Mononuclear cell (primary cell): ENCODE measurements at places on chromosomes 4 and X. TPM values are rescaled to one million over a fixed set of nuclear protein-coding genes. Genes with fewer than 3 reads are reported as not detected.

The MID1 gene
- under 0.01 TPM for total RNA-seq

The TLR2 gene
- 155 TPM for total RNA-seq

The FATE1 gene
- total RNA-seq = not detected

The EBP gene
- 27.6 TPM for total RNA-seq

The GLOD5 gene
- not detected for total RNA-seq

The HOPX gene
- 21.8 TPM for total RNA-seq

The UGT8 gene
- 3.3 TPM for total RNA-seq

The DYNLT3 gene
- 48.5 TPM for total RNA-seq

The RBM47 gene
- 59.3 TPM for total RNA-seq

The ATP1B4 gene
- not detected for total RNA-seq

The RUFY3 gene
- total RNA-seq = 40.3 TPM

The SPANXN4 gene
- not detected for total RNA-seq

The CSAG1 gene
- total RNA-seq = not detected

The TCP11X2 gene
- total RNA-seq = not detected

The TBC1D1 gene
- total RNA-seq = 72.6 TPM

The ARMCX1 gene
- 1.9 TPM for total RNA-seq

The BCORL1 gene
- total RNA-seq = 2.2 TPM

The PAK3 gene
- total RNA-seq = 0.10 TPM

The SUPT20HL1 gene
- total RNA-seq = not detected

The EGFL6 gene
- total RNA-seq = not detected

The GRXCR1 gene
- not detected for total RNA-seq

The ARSD gene
- total RNA-seq = 7.3 TPM

The APEX2 gene
- total RNA-seq = 4.4 TPM

The BMPR1B gene
- total RNA-seq = under 0.01 TPM

The CNKSR2 gene
- 15.8 TPM for total RNA-seq

The MTMR1 gene
- 44.6 TPM for total RNA-seq

The VCX2 gene
- not detected for total RNA-seq

The MORC4 gene
- total RNA-seq = 11.5 TPM

The DUX4 gene
- total RNA-seq = not detected

The PDLIM3 gene
- 0.10 TPM for total RNA-seq

The FGF13 gene
- 0.10 TPM for total RNA-seq

The GPRASP1 gene
- 23.3 TPM for total RNA-seq

The STATH gene
- not detected for total RNA-seq

The SHROOM2 gene
- under 0.01 TPM for total RNA-seq

The CFAP99 gene
- total RNA-seq = 0.10 TPM

The FMR1NB gene
- total RNA-seq = not detected

The H2AZ1 gene
- 87.9 TPM for total RNA-seq

The PAGE2B gene
- total RNA-seq = not detected

The SERPINA7 gene
- not detected for total RNA-seq

The NLRP2B gene
- 0.10 TPM for total RNA-seq

The CT47A7 gene
- not detected for total RNA-seq

The NPY1R gene
- not detected for total RNA-seq

The CPLX1 gene
- total RNA-seq = 0.10 TPM

The DGKK gene
- 0.31 TPM for total RNA-seq

The MSX1 gene
- total RNA-seq = not detected

The NAA15 gene
- total RNA-seq = 61.9 TPM

The GRIA2 gene
- not detected for total RNA-seq

The CT45A1 gene
- total RNA-seq = not detected

The HTR2C gene
- total RNA-seq = not detected

The GRID2 gene
- not detected for total RNA-seq

The KLHL4 gene
- total RNA-seq = not detected

The FAM47E gene
- 0.21 TPM for total RNA-seq

The ADH7 gene
- not detected for total RNA-seq
